ENCODE measurements at places on chromosomes 3 and 15.

DNA sequence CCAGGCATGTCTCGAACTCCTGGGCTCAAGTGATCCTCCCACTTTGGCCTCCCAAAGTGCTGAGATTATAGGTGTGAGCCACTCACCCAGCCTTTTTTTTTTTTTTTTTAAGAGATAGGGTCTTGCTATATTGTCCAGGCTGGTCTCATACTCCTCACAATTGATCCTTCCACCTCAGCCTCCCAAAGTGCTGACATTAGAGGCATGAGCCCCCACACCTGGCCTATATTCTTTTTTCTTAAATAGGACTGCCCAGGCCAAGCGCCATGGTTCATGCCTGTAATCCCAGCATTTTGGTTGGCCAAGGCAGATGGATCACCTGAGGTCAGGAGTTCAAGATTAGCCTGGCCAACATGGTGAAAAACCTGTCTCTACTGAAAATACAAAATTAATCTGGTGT is 12.5 kb downstream of the NR1I2 start:
- no peak for DNase-seq

- no peak for DNase-seq
Measured at GRCh38 chr3:138114431-138114918, 933 bp downstream of the DZIP1L start.

DNA sequence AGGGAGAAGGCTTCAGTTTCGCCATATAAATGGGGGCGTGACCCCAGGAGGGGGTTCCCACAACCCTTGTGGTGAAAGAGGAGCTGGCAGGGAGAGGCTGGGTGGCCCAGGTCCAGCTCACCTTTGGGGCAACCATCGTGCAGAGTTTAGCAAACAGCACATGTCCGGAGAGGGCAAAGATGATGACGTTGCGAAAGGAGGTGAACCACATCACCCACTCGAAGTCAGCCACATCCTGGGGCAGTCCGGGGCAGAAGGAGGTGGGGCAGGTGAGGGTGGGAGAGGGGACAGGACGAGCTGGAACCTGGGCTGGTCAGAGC is 3.7 kb downstream of the HHATL start:
- no peak for DNase-seq

- peak; percentile 94 for DNase-seq
Measured at GRCh38 chr15:45162771-45163507, 24.8 kb downstream of the SHF start.

DNA sequence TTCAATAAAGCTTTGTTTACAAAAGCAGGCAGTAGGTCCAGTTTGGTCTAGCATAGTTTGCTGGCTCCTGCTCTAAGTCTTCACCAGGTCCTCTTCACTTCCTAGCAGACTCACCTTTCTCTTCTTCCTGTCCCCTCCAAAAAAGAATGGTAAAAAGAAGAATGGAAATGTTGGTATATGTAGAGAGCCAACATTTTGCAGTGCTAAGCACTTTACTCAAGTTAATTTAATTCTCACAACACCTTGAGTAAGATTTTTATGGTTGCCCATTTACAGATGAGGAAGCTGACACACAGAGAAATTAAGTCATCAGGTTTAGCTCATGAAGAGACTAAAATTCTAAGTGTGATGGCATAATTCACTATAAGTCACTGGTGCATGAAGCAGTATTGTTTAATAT is 230.1 kb upstream of the PRICKLE2 start:
- no peak for DNase-seq

DNA sequence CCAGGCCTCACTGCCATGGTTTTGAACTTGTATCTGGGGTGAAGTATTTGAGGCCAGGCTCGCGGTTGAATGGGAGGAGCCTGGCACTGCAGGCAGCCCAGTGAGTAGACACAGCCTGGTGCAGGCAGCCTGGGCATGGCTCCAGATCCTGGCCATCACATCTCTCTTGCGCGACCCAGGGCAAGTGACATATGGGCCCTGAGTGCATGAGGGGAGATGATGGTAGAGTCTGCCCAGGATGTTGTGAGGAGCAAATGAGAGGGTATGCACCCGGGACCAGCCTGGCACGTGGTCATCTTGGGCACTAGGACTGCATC is 103.5 kb downstream of the TBC1D2B start:
- peak; percentile 79 for DNase-seq

DNA sequence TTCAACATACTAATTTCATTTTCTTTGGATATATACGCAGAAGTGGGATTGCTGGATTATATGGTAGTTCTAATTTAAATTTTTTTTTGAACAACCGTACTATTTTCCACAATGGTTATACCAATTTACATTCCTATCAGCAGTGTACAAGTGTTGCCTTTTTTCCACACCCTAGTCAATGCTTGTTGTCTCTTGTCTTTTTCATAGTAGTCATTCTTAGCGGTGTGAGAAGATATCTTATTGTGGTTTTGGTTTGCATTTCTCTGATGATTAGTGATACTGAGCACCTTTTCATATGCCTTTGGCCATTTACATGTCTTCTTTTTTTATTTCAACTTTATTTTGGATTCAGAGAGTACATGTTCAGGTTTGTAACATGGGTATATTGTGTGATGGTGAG is 153.1 kb downstream of the IL5RA start:
- DNase-seq = no peak

DNA sequence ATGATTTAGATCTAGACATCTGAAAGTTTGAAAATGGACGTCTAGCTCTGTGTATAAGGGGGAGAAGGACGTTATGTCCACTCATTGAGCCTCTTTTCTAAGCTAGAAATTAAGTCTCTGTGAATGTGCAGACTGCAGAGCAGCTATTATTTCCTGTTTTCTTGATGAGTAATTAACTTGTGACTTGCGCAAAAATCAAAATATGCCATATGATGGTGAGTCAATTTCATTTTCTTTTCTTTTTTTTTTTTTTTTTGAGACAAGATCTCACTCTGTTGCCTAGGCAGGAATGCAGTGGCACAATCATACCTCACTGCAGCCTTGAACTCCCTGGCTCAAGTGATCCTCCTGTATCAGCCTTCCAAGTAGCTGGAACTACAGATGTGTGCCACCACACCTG is 14.1 kb downstream of the LACTB start:
- DNase-seq = peak; percentile 57

DNA sequence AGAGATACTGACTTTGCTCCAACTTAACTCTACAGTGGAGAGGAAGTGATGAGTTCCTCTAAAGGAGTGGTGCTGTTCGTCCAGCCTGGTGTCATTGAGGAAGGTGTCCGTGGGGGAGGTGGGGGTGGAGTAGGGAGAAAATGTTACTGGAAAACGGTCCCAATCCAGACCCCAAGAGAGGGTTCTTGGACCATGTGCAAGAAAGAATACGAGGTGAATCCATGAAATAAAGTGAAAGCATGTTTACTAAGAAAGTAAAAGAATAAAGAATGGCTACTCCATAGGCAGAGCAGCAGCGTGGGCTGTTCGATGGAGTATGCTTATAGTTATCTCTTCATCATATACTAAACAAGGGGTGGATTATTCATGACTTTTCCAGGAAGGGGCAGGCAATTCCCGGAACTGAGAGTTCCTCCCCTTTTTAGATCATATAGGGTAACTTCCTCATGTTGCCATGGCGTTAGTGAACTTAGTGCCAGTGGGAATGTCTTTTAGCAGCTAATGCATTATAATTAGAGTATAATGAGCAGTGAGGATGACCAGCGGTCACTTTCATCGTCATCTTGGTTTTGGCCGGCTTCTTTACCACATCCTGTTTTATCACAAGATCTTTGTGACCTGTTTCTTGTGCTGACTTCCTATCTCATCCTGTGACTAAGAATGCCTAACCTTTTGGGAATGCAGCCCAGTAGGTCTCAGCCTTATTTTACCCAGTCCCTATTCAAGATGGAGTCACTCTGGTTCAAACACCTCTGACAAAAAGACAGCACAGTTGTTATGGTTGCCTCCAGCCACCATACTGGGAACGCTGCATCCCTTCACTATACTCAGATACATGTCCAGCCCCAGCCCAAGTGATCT is 38.6 kb downstream of the CLEC3B start:
- no peak for DNase-seq

DNA sequence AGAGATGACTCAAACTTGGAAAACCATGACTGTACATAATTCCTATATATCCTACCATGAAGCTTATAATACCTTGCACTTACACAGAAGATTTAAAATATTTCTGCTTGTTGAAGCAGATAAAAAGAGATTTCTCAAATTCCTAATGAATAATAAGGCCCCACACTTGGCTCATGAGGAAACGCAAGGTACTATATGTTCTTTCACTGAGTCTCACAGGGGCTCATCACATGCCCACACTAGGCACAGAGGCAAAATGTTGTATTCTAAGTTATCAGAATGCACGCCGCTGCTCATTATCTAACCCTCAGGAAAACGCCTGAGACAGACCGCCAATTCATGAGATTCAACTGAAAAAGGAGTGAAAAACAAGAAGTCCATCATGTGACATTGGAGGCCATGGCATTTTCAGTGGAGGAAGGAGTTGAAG is 5.6 kb downstream of the MYO1E start:
- no peak for DNase-seq

GRCh38 chr3:147343926-147344325 is 62.4 kb downstream of the ZIC4 start:
- no peak for DNase-seq

DNA sequence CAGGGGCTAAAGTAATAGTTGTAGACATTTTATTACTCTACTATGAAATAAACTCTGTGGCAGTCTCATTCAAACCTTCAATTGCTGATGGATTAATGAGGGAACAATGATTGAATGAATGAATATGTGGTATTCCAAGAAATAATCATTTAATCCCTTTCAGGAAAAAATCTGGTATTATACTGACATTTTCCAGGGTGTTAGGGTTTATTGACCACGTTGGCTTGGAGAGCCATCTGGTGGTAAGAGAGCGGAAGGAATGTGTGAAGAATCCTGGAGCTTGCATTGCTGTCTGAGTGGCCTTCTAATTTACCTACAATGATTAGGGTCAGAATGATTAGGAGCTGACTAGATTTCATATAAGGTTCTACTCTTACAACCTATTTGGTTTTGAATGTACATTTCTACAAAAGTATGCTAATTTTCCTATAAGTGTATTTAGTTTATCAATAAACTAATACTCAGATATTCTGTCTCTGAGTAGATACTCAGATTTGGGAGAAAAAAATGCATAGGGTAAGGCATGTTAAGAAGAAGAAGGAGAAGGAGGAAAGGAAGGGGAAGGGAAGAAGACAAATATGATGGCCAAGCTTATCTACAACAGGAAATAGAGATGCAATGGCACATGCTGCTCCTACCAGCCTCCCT is 249.9 kb downstream of the ROBO1 start:
- DNase-seq = peak; percentile 16

DNA sequence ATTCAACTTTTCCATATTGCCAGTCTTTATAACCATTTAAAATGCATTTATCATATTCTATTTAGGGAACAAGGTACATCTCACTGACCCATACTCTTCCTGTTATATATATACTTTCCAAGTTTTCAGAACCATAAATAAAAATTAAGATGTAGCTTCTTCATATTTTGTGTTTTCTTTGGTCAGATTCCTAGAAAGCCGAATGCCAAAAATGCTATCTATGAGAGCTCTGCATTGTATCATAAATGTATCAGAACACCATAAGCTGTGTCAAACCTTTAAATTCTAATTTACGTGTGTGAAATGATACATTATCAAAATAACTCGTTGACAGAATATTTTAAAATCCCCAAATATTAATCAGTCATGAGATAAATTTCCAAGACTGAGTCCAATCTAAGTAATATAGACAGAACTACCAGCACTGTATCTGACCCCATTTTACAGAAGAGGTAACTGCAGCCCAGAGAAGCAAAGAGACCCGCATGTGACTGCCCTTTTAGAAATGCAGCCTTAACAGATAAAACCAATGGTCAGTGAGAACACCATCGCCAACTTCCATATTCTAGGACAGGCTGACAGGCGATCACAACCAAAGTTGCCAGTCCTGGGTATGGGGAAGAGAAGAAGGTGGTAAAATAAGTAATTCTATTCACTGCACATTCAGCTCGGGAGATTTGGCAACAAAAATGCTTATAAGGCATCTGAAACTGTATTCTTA is 16.2 kb upstream of the RPS17 start:
- no peak for DNase-seq

GRCh38 chr3:55556619-55557537 is 69.8 kb upstream of the WNT5A start:
- DNase-seq = peak; percentile 31

DNA sequence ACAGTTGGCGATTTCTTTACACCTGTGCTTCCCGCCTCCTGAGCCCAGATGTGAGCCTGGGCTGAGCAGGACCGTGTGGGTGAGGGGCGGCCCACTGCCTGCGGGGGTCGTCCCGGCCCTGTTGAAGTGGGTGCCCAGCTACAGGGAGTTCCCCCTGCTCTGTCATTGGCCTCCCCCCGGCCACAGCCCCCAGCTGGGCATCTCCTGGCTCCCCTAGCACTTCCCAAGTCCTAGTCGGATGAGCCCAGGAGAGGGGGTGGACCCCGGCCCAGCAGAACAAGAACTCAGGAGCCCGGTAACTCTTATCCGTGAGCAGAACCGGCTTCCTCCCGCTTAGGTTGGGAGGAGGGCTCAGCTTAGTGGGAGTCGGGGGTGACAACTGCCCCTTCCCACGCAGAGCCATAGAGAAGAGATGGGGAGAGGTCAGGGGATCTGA is 757 bp downstream of the PAQR5 start:
- no peak for DNase-seq

- DNase-seq = no peak
Measured at GRCh38 chr15:38377636-38378035, 76.3 kb upstream of the FAM98B start.

DNA sequence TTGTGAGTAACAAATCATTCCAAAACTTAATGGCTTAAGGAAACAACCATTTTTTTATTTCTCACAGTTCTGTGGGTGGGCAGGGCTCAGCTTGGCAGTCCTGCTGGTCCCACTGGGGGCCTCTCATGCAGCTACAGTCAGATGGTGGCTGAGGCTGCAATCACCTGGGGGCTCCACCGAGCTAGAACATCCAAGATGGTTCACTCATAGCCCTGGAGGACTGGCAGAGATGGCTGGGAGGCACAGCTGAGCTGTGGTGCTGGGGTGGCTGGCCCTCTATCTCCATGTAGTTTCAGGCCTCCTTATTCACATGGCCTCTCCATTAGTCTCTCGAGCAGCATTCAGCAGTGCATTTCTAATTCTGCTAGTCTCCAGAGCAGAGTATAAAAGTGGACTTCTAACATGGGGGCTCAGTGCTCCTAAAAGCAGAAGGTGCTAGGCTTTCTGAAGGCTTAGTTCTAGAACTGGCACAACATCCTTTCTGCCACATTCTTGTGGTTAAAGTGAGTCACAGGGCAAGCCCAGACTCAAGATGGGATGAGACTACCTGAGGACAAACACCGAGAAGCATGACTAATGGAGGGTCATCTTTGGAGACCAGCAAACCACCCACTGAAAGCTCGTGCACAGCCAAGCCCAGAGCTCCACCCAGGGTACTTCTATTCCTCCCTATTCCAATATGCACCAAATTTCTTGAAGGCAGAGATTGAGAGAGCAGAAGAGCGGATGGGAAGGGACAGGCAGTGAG is 6.3 kb downstream of the CAV3 start:
- DNase-seq = peak; percentile 79

DNA sequence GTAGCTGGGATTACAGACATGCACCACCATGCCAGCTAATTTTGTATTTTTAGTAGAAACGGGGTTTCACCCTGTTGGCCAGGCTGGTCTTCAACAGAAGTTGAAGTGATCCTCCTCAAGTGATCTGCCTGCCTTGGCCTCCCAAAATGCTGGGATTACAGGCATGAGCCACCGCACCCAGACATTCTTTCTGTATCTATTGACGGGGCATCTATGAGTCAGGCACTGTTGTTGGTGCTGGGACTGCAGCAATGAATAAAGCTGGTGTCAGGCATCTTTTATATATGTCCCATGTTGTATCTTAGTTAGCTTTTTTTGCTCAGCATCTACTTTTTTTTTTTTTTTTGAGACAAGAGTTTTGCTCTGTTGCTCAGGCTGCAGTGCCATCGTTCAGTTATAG is 47.6 kb upstream of the ULK4 start:
- DNase-seq = no peak

- no peak for DNase-seq
Measured at GRCh38 chr15:52105846-52106245, 6.7 kb downstream of the BCL2L10 start.
